ENCODE measurements at places on chromosomes 2 and 18.

GRCh38 chr2:181203916-181204315 lies 223.5 kb downstream of the UBE2E3 start:
- DNase-seq, result no peak

DNA sequence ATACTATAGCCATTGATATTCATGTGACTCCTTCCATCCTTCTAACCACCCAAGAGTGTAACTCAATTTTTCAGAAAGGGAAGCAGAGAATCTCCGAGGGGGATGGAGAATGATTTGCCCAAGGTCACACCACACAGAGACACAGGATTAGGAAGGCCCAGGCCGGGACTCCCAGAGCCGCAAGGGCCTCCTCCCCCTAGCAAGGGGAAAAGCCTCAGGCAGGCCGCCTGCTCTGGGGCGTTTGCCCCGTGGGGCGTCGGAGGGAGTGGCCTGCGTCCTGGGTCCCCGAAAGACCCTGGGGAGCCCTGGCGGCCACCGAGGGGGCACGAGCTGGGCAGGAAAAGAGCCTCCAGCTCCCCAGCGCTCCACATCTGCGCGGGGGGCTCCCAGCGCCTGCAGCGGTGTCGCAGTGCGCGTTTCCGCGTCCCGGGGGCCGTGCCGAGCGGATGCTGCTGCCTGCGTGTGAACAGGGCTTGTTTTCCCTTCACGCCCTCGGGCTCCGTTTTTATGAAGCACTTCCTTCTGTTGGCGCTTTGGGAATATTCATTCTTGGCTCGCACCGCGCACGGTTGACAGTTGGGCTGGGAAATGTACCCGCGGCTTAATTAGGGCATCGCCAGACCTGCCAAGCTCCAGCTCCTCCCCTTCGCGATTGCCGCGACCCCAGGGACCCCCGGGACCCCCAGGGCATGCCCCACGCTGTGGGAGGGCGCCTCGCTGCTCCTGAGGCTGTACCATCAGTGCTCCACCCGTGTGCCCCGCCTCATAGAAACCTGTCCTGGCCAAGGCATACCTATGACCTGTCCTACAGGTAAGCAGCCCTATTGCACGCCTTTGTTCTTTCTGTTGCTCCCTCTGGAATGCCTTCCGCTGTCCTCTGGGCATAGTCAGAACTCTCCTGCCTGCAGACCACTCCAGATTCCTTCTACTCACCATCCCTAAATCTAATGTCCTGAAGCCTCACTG lies 158.9 kb upstream of the GLI2 start:
- DNase-seq, result no peak

GRCh38 chr2:38539086-38539485 lies 63.6 kb downstream of the HNRNPLL start:
- DNase-seq, result no peak

GRCh38 chr18:75005626-75006025 lies 203.3 kb downstream of the PTGR3 start:
- DNase-seq, result no peak

- no peak for DNase-seq
Observed at GRCh38 chr2:204705243-204705932, 160.1 kb downstream of the PARD3B start.

DNA sequence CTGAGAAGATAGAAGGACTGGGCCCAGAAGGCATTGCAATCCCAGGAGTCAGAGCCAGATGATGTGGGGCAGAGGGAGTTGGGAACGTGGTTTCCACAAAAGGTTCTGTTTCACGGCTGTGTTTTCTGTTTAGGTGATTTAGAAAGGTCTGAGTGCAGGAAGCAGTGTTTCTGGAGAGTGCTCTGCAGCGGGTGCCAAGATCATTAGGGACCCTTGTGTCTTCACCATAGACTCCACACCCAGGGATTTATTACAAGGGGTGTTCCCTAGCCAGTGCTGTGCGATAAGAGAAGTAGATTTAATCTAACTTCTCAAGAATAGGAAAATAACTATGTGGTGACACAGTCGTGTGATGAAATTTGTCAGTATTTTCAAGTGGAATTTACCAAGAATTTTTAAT lies 221.1 kb upstream of the TPO start:
- no peak for DNase-seq

DNA sequence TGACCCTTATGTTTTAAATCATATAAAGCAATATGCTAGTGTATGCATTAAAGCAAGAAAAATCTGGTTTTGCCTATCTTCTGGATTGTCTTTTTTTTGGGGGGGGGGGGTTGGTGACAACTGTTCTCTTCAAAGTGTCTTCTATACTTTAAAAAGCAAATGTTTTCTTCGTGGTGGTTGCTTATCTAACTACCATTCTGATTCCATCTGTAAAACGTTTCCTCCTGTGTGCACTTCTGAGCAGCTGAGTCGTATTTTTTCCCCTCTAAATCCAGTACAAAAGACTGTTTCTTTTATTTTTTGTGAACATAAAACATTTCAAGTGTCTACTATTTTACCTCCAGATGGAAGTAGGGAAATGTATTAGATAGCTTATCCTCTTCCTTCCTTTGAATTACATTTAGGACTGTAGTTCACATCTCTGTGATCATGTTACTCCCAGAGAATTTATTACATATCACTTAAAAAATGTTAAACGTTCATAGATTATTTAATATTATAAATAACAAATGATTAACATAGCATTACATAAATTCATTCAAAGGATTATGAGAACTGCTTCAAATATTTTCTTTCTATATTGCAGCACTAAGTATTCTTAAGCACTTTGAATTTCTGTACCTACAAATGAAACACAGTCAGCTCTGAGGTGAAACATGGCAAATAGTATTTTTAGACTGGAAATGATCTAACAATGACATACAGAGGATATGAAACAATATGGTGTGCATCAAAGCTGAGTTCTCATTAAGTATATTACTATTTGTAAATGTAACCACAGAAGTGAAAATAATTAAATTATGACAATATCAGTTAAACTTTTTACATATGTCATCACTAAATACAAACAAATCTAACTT lies 56.4 kb downstream of the SCN3A start:
- DNase-seq, result no peak

DNA sequence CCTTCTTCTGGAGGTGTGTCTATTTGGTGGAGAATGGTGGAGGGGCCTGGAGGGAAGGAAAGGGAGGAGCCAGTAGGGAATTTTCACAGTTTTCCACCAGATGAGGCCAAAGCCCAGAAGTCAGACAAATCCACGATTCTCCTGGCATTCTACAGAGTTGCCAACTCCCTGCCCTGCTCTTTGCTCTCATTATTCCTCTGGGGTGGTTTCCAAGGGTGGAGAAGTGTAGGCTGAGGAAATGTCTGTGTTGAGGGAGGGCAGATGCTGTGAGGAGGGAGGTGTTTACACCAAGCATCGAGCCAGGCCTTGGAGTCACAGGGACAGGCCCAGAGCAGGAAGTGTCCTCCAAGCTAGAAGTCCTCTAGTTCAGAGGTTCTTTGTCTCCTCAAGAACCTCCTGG lies 124.1 kb upstream of the LGALSL start:
- no peak for DNase-seq

DNA sequence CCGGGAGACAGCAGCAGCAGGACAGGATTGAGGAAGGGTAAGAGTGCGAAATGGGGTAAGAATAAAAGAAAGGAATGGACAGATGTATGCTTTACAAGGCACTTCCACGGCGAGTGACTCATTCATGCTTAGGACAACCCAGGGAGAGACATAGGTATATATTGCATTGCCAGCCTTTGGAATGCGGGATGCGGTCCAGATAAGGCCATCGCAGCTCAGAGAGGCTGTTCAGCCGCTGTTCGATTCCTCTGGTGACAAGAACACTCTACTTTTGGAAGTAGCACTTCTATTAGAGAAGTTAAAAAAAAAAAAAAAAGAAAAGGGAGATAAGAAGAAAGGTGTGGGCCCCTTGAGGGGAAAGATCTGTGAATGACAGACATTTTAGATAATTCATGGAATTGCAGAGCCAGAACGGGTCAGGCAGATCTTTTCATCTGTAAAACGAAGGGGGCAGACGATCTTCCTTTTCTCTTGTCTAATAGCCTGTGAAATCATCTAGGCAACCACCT lies 819 bp upstream of the NCOA1 start:
- no peak for DNase-seq

- no peak for DNase-seq
Observed at GRCh38 chr2:155766342-155767115, 566.0 kb downstream of the NR4A2 start.

Measured in Caco-2 (cell line).